Foreskin keratinocyte (primary cell): ENCODE measurements at places on chromosomes 7 and 10. TPM values are rescaled to one million over a fixed set of nuclear protein-coding genes. Genes with fewer than 3 reads are reported as not detected.

DNA sequence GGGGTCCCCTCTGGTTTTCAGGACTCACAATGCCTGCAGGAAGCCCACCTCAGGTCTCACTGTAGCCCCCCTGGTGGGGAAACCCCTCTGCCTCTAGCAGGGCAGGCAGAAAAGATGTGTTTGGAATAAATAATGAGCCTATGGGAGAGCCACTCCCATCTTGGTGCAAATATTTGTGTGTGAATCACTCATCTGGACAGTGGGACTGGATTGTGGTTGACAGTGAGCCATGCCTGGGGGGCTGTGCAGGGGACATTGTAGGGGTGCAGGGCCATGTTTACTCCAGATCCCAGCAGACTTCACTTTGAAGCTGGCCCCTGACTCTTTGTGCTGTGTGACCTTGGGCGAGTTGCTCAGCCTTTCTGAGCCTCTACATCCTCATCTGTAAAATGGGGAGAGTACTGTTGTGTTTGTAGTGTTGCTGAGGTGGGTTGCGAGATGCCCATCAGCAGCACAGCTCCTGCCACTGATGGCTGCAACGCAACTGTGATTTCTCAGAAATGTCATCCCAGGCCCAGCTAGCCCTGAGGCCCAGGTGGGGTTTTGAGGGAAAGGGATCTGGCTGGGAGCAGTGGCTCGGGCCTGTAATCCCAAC is 20.7 kb downstream of the GTF2IRD1 start:
- no peak for DNase-seq

DNA sequence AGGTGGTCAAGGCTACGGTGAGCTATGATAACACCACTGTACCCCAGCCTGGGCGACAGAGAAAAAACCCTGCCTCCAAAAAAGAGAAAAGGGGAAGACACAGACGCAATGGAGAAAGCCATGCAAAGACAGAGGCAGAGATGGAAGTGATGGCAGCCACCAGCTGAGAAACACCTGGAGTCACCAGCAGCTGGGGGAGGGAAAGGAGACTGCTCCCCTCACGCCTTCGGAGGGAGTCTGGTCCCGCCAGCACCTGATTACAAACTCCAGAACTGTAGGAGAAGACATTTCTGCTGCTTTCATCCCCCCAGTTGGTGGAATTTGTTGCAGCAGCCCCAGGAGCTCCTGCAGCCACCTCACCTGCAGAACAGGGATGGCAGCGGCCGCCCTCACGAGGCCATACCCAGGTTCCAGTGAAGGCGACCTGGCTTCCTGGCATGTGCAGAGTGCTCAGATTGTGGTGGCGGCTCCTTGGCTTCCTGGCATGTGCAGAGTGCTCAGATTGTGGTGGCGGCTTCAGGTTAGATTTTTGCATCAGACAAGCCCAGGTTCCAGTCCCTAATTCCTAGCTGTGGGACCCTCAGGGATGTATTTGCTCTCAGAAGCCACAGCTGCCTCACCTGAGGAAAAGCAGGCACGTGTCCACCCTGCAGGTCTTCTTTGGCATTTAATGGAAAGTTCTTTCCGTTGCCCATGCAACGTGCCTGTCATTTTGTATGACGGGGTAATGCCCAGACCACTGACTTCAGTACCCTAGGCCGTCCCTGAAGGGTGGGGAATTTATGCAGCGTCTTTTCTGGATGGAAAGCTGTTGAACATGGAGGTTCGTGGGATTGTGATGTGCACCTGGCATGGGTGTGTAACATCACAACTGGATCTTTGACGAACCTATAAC is 182.9 kb downstream of the EBF3 start:
- DNase-seq: no peak

DNA sequence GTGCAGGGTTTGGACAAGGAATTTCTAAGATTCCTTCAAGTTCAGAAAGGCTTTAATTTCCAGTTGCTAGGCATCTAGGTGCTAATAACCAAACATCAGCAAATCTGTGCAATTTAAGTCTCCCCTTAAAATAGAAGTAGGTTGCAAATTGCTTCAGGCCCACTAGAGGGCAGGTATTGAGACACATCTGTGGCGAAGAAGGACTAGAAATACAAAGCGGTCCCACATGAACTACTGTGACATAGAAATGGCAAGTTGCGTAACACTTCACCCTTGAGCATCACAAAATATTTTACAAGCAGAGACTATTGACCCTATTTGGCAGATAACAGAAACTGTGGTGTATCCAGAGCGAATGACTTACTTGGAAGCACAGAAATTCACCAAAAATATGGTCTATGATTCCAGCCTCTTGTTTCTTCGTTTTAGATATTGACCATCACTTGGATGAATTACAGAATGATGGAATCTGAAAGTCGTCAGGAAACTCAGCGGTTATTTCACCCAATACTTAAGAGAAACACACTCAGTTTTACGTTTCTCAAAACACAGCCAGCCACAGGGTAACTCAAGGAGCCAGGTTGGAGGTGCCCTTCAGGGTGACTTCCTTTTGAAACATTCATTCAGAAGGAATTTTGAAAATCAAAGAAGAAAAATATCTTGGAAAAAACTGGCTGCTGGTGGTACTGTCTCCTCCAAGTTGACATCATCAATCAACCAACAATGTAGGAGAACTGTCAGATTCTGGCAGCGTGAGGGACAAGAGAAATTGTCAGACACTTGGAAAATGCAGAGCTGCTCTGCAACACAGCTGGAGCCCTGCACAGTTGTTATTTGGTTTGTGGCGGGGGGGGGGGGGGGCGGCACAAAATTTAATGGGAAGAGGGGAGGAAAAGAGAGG is 256.3 kb upstream of the MINDY3 start:
- peak; percentile 2 for DNase-seq

DNA sequence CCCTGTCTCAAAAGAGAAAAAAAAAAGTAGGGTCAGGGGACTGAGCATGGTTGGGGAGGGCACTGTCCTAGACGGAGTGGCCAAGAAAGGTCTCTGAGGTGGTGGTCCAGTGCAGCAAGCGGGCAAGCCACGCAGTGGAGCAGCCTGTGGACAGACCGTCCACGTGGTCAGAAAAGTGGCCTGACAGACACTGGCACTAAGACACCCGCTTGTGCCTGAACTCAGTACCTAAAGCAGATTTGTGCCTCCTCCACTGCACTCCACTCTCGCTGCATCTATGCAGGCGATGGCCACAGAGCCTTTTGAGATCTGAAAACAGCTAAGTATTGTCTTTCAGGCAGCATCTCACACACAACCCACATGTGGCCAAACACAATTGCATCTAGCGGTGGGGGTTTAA is 8.8 kb downstream of the ASB10 start:
- DNase-seq: no peak

GRCh38 chr10:88211230-88211629 is 347.8 kb downstream of the PTEN start:
- no peak for DNase-seq

DNA sequence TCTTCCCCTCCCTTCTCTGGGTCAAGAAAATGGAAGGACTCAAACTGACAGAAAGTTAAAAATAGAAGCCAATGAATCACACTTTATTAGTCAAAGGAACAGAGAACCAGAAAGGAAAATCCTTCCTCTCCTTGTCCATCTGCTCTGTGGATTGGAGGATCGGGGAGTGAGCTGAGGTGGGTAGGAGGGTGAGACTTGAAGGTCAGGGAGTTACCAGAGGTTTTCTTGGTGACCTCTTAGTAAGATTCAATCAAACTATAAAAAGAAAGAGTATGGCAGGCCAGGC is 12.2 kb downstream of the TLX1 start:
- DNase-seq: no peak

- no peak for DNase-seq
Observed at GRCh38 chr10:78771808-78772455, 296.8 kb upstream of the ZMIZ1 start.

- DNase-seq: no peak
Observed at GRCh38 chr7:117193564-117193963, 129.3 kb downstream of the WNT2 start.

FBXL13 gene
- 0.30 TPM in 1 of 2 replicates, not detected in the other for polyA plus RNA-seq

- no peak for DNase-seq
Observed at GRCh38 chr7:132572526-132572925, 3.7 kb downstream of the PLXNA4 start.

- DNase-seq: no peak
Observed at GRCh38 chr10:62388328-62388727, 14.2 kb downstream of the ZNF365 start.

DNA sequence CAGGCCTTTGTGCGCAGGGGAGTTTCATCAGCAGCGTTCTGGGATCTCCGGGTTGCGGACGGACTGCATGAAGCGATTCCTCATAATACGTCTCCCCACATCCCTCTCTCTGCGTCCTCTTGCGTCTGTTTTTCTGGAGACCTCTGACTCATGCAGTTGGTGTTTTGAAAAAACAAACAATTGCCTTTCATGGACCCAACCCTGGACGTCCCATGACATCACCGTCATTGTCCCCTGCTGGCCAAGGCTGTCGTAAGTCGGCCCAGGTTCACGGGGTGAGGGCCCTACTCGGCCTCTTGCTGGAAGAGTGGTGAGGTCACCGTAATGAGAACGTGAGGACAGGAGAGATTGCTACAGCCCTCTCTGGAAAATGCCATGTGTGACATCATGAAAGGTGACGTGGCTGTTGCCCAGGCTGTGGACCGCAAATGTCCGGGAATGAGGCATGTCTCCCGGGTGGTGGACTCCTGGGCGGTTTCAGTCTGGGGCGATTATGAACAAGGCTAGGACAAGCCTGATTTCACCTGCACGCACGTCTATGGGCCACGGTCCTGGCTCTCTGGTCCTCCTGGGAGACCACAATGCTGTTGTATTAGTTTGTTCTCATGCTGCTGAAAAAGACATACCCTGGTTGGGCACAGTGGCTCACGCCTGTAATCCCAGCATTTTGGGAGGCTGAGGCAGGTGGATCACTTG is 9.8 kb upstream of the MAFK start:
- no peak for DNase-seq

GIMAP6 gene
- polyA plus RNA-seq: not detected in 2 replicates

INSIG1 gene
- 88.5 and 92.0 TPM in 2 replicates for polyA plus RNA-seq

DNA sequence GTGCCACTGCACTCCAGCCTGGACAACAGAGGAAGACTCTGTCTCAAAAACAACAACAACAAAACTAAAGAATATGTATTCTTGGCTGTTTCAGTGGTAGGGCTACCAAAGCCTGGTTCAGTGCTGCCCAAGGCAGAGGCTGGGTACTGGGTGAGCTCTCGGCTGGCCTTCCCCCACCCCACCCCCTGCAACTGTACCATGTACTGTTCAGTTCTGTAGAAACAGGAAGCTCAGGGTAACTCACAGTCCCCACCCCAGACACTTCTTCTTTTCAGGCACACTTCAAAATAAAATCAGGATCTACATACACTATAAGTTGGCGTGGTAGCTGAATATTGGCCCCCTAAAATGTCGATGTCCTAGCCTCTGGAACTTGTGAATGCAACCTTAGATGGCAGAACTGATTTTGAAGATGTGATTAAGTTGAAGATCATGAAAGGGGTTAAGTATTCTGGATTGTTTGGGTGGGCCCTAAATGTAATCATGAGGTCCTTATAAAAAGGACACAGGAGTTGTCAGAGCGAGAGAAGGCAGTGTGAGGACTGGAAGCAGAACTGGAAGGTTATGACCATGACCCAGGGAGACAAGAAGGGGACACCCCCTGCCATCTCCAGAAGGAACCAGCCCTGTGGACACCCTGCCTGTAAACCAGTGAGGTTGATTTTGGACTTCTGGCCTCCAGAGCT is 31.2 kb downstream of the TBXAS1 start:
- DNase-seq: no peak

- no peak for DNase-seq
Observed at GRCh38 chr10:82221601-82222149, 346.7 kb downstream of the NRG3 start.

DNA sequence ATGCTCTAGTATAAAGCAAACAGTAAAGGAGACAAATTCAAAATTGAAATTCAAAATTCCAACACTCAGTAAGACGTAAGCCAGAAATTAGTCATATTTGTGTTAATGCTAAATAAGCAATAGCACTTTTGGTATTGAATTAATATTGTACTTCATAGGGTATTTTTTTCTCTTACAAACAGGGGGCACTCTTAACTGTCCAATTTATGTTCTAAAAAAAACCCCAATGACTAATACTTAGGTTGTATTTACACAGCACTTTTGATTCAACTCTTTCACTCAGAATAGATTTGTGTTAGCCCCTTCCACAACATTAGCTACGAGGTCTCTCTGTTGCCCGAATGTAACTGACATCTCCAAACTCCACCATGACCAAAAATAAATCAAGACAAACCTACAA is 284.9 kb upstream of the COBL start:
- no peak for DNase-seq

MSS51 gene
- polyA plus RNA-seq: 0.31 and 0.32 TPM in 2 replicates

DNA sequence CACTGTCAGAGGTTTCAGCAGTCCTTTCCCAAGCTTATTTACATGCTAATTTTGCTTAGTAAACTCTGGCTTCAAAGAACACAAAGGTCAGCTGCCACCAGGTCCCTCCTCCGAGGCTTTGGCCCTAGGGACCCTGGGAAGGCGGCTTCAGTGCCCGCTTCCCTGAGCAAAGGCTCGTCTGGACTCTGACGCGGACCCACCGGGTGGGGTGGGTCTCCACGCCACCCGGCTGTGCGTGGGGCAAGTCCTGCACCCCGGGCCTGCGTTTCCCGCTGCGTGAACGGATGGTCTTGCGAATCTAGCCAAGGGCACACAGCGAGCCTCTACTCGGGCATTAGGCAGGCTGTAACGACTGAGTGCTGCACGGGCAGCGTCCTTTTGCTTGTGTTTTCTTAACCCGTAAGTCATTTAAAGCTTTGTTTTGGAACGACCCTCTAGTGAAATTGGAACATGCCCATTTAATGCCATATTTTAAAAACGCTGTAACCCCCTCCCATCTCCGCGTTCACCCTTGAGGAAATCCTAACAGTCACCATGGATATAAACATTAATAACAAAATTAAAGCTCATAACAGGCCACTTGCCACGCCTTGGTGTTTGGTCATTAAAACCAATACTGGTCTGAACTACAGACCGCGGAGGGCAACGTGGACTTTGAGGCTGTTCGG is 828 bp downstream of the BNIP3 start:
- DNase-seq: no peak

GRCh38 chr7:150974468-150975391 is 3.4 kb downstream of the KCNH2 start:
- DNase-seq: no peak

- no peak for DNase-seq
Observed at GRCh38 chr7:13309535-13309934, 622.1 kb downstream of the ARL4A start.

- DNase-seq: peak; percentile 40
Observed at GRCh38 chr10:37289833-37290464, 164.6 kb downstream of the ANKRD30A start.

GRCh38 chr7:30906515-30907240 is 5.0 kb upstream of the AQP1 start:
- no peak for DNase-seq

DNA sequence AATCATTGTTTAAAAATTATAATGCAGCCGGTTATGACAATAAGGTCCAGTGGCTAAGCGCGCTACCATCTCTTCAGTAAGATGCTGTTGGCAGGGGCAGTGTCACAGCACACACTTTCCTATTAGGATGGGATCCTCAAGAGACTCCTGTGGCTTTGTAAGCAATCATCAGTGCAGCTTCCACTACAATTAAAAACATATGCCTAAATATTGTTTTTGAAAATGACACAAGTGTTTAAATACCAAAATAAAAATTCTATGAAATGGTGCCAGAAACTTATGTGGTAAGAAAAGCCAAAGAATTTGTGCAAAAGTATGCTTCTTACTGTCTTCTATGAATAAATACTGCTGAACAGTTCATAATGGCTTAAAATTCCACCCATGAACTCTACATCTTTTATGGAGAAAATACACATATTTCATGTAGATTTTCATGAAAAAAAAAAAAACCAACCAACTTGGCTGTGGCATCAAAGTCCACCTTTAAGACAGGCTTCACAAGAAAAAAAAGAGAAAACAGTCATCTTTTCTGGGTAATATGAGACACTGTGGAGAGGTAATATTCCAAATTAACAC is 132.8 kb downstream of the SEMA3C start:
- no peak for DNase-seq
